ENCODE measurements at places on chromosomes 2 and 18. TPM values are rescaled to one million over a fixed set of nuclear protein-coding genes. Genes with fewer than 3 reads are reported as not detected.

Gene RGPD4
- 0.05 TPM for total RNA-seq

Gene TCF23
- not detected for total RNA-seq

Gene KLF11
- total RNA-seq = 16.8 TPM

Gene HRH4
- total RNA-seq = 0.24 TPM

Gene DPY30
- 38.7 TPM for total RNA-seq

Gene DOCK10
- 2.6 TPM for total RNA-seq

Gene ZNF521
- 12.8 TPM for total RNA-seq

Gene CACNB4
- total RNA-seq = 0.44 TPM

Measured in heart left ventricle (tissue), 16 donors.